ENCODE measurements at places on chromosomes 6 and 20.

DNA sequence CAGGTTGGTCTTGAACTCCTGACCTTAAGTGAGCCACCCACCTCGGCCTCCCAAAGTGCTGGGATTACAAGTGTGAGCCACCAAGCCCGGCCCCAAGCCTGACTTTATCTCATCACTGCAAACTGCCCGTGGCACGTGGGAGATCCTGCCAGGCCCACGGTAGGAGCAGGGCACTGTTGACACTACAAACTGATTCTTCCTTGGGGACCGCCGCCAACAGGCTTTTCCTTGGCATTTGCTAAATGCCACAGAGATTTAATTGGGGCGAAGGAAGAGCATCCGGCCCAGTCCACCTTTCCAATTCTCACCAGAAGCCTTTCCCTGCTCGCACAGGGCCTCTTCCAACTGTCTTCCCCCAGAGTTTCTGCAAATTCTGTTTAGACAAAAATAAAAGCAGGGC is 11.0 kb downstream of the ATP9A start:
- no peak for DNase-seq

GRCh38 chr20:12243327-12243726 is 325.6 kb downstream of the BTBD3 start:
- DNase-seq: no peak

DNA sequence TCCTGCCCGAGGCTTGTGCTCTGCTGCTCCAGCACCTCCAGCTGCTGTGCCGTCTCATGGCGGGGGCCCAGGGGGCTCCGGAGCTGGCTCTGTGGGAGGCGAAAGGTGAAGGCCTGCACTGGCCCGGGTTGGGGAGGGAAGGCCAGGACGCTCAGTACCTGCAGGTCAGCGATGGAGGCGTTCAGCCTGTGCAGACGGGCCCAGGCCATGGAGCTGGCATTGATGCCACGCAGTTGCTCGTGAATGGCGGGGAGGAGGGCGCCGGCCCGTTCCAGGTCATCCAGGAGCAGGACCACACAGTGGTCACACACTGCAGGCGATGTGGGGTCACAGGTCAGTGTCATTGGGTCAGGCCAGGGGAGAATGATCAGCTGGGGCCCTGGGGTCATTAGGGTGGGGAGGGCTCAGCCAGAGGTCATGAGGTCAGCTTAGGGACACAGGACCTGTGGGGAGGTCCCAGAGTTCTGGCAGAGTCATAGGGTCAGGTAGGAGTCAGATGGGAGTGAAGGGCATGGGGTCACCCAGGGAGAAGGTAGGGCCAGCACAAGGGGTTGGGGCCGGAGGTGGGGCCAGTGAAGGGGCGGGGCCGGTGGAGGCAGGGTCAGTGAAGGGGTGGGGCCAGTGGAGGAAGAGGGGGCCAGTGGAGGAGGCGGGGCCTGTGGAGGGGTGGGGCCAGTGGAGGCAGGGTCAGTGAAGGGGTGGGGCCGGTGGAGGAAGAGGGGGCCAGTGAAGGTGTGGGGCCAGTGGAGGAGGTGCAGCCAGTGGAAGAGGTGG is 18.0 kb downstream of the ADRM1 start:
- no peak for DNase-seq

DNA sequence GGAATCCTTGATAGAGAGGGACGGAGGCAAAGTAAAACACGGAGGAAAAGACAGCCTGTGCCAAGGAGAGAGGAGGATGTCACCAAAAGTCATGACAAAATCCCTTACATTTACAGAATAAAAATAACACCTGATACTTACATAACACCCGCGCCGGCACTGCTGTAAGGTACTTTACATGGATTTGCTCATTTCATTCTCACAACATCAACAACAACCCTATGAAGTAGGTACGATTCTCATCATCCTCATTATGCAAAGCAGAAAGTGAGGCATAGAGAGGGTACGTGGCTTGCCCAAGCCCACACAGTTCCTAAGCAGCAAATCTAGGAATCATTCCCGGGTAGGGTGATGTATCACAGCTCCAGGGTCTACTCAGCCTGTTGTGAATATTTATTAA is 67.6 kb upstream of the NFATC2 start:
- peak; percentile 16 for DNase-seq

- no peak for DNase-seq
Observed at GRCh38 chr20:24456398-24456781, 13.0 kb upstream of the SYNDIG1 start.

GRCh38 chr20:43755390-43755789 is 28.6 kb upstream of the GTSF1L start:
- no peak for DNase-seq

DNA sequence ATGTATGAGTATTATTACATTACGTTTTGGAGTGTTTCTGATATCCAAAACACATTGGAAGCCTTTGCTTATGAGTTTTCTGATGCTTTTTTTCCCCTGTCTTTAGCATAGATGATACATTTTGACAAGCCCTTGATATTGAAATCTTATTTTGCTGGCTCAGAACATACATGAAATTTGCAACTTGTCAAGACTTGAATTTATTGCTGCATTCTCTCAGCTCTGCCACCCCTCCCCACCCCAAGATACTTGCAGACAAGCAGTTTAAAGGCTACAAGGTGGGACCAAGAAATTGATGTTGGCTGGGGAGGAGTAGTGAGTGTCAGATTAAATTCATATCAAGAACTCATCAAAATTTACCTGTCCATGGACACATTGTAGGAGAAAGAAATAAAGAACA is 160.2 kb downstream of the GJA1 start:
- DNase-seq: no peak

DNA sequence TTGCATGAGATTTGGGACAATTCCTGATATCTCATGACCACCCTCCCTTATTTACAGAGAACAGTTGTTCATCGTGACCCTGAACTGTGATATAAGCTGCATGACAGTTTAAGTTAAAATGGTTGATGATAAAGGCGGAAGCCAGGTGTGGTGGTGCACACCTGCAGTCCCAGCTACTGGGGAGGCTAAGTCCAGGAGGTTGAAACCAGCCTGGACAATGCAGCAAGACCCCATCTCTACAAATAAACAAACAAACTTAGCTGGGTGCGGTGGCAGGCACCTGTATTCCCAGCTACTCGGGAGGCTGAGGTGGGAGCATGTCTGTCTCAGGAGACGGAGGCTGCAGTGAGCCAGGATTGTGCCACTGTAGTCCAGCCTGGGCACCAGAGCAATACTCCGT is 24.1 kb downstream of the COL20A1 start:
- DNase-seq: no peak

- DNase-seq: no peak
Observed at GRCh38 chr6:36833182-36833789, 6.0 kb downstream of the CPNE5 start.

DNA sequence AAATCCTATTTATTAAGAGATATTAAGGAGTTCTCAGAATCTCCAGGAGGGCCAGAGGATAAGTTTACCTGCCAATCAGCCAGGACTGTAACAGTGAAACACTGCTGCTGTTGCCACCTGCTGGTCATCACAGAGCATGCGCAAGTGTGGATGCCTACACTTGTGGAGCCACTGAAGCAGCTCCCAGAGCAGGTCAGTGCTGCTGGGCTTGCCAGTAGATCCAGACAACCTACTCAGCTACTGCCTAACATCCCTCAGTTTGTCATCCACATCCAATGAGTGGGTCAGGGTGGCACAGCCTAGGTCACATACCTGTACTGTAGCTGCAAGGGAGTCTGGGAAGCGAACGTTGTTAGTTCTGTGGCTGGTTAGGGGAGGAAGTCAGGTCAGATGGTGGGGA is 18.3 kb upstream of the NHSL1 start:
- peak; percentile 53 for DNase-seq

GRCh38 chr6:50610562-50610961 is 102.8 kb upstream of the TFAP2D start:
- DNase-seq: no peak

GRCh38 chr6:124099520-124099919 is 295.9 kb downstream of the NKAIN2 start:
- DNase-seq: no peak

DNA sequence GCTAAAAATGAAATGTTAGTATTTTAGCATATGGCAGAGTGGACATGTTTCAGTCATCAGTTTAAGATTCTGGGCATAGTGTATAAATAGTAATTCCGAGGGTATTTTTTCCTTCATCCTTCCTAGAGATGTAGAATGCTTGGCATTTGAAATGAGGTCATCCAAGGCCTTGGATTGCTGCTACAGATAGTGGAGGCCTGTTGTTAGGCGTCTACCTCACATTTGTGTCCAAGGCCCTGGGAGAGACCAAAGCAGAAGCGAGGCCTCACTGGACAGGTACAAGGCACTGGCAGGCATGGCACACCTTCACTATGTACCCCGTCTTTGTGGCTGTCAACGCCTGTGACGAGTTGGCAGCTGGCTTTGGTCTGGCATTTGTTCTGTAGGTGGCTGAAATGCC is 58.0 kb downstream of the DTD1 start:
- no peak for DNase-seq

- DNase-seq: no peak
Observed at GRCh38 chr6:9020001-9020400, 584.7 kb upstream of the SLC35B3 start.

GRCh38 chr6:125791151-125791819 is 525 bp downstream of the NCOA7 start:
- DNase-seq: peak; percentile 51

- DNase-seq: no peak
Observed at GRCh38 chr6:29014729-29015608, 9.9 kb upstream of the ZNF311 start.

DNA sequence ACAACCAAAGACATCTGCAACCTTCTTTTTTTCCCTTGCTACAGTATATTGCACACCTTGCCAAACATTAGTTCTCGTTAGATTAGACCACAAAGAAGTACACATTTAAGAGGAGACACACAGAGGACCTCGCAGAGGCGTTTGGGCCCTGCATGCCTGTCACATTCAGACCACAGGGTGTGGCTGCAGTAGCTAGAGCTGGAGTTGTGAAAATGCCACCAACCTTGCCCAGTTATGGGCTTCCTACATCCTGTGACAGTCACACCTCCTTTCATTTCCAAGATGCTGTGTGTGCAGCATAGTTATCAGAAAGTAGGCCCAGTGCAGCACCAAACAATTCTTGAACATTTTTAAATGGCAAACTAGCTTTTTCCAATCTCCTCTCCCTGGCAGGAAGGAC is 2.4 kb downstream of the SYNE1 start:
- no peak for DNase-seq

DNA sequence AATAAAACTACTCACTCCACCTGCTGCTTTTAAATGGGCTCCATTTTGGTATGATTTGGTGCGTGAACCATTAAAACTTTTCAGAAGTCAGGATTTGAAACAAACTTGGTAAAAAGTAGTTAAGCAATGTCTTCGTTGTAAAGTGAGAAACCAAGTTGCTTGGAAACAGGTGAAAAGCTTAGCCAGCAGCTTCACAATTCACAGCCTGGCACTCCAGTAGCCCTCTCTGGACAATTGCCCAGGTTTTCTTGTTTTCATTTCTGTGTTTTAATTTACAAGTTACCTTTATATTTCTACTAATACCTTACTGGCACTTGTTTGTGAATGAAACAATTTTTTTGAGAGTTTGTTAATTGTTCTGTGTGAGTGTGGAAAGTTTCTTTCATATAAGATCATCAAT is 12.8 kb downstream of the NT5E start:
- no peak for DNase-seq

DNA sequence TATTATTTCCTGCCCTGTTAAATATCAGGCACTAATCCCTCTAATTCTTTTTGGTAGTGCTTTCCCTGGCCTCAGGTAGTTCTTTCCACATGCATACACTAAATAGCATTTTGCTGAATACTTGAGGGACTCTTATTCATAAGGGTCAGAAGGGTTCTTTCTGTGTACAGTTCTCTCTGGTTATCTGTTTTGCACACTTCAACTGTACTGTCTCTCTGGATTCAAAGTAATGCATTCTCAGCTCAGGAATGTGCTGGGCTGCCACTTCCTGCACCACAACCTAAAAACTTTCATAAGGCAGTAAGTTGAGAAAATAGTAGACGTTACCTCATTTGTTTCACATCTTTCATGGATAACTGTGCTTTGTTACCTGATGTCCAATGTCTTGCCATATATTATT is 32.1 kb downstream of the C6orf141 start:
- DNase-seq: no peak

- no peak for DNase-seq
Observed at GRCh38 chr20:63831993-63832686, 1.1 kb upstream of the ZBTB46 start.

GRCh38 chr6:20440296-20440695 is 38.6 kb downstream of the E2F3 start:
- no peak for DNase-seq

DNA sequence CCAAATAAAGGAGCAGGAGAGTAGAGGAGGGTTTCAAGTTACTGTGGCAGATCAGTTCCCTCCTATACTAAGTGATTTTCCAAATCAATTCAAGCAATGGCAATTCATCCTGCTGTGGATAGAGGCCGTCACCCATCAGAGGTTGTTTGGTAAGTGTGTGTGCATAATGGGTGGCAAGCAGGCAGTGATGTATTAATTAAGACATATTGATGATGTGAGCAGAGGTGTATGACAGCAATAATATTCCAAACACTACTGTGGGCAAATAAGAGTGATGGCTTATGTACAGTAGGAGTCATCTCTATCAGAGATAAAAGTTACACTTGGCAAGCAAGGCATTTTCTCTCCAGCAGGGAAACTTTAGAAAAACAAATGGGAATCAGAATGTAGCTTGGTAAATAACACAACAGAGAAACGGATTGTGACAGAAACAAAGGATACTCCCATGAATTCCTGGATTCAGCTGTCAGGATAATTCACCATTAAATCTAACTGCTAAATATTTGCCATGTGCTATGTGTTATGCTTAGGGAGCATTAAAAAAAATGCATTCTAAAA is 196.3 kb downstream of the KHDC1L start:
- no peak for DNase-seq

- DNase-seq: no peak
Observed at GRCh38 chr6:25142506-25142905, 136.7 kb upstream of the CARMIL1 start.

DNA sequence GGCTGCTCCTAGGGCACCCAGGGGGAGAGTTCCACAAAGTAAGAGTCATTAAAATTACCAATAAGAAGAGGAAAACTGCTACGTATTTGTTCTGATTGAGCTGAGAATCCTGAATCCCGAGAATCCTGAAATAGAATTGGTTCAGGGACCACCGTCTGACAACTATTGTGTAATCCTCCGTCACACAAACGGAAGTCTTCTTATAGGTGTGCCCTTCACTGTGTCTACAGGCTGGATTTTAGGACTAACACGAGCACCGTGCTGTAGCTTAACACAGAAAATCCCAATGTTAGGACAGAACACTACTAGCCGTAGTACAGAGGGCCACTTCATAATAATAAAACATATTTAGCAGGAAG is 50.6 kb upstream of the RNF182 start:
- no peak for DNase-seq

DNA sequence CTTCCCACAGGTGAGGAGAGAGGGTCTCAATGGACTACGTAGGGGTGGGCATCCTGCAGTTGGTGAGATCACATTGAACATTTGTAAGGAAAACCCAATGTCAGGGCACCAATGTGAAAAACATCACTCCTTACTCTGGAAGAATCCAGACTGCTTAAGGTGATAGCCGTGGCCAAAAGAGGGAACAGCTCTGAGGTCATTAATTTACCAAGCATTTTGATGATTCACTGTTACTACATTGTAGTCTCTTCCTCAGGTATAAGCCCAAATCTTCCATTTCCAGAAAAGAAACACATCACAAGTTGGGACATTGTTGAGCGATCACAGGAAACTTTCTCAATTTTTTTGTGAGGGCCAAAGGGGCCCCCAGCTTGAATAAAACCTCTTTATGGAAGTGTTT is 61.1 kb upstream of the SPTLC3 start:
- DNase-seq: no peak
